ENCODE measurements at places on chromosomes 5 and 9. TPM values are rescaled to one million over a fixed set of nuclear protein-coding genes. Genes with fewer than 3 reads are reported as not detected.

OLFML2A gene
- total RNA-seq: 5.8 TPM

SPATA31E1 gene
- total RNA-seq: 0.09 TPM

GRCh38 chr5:151184316-151185042 is 26.9 kb upstream of the ANXA6 start:
- no peak overlapping the region for H3K27ac ChIP-seq
- no peak overlapping the region for H3K4me3 ChIP-seq
- peaks cover 3% of the 10 kb centered on the region for H3K4me1 ChIP-seq
- no peaks in the 10 kb centered on the region for H3K36me3 ChIP-seq

RIOK2 gene
- 42.2 TPM for total RNA-seq

LHX3 gene
- total RNA-seq: not detected

DNA sequence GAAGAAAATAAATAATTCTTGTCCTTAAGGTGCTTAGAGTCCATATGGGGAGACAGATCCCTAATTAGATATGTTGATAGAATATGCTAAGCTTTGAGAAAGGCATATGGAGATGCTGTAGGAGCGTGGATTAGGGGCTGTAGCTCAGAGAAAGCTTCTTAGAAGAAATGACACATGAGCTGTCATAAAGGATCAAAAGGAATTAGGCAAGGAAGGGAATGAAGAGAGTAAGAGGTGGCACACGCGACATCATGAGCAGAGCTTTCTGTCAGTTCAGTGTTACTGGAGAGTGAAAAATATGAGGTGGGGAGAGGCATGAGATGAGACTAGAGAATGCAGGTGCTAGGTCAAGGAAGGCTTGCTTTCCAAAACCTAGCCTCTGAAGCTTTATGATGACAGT is 118.6 kb downstream of the KIAA0825 start:
- no peaks in the 10 kb centered on the region for H3K4me1 ChIP-seq
- no peak overlapping the region for H3K27ac ChIP-seq
- H3K36me3 ChIP-seq: no peaks in the 10 kb centered on the region

- no peak overlapping the region for H3K4me3 ChIP-seq
- peaks cover 13% of the 10 kb centered on the region for H3K36me3 ChIP-seq
- H3K27ac ChIP-seq: no peak overlapping the region
- H3K4me1 ChIP-seq: no peaks in the 10 kb centered on the region
Observed at GRCh38 chr9:21872696-21873095, 70.3 kb downstream of the MTAP start.

- H3K27ac ChIP-seq: no peak overlapping the region
- no peak for DNase-seq
- H3K4me1 ChIP-seq: no peaks in the 10 kb centered on the region
- no peak overlapping the region for H3K4me3 ChIP-seq
- no peaks in the 10 kb centered on the region for H3K27me3 ChIP-seq
- no peaks in the 10 kb centered on the region for H3K36me3 ChIP-seq
Observed at GRCh38 chr5:118726891-118727290, 261.5 kb downstream of the DTWD2 start.

DNA sequence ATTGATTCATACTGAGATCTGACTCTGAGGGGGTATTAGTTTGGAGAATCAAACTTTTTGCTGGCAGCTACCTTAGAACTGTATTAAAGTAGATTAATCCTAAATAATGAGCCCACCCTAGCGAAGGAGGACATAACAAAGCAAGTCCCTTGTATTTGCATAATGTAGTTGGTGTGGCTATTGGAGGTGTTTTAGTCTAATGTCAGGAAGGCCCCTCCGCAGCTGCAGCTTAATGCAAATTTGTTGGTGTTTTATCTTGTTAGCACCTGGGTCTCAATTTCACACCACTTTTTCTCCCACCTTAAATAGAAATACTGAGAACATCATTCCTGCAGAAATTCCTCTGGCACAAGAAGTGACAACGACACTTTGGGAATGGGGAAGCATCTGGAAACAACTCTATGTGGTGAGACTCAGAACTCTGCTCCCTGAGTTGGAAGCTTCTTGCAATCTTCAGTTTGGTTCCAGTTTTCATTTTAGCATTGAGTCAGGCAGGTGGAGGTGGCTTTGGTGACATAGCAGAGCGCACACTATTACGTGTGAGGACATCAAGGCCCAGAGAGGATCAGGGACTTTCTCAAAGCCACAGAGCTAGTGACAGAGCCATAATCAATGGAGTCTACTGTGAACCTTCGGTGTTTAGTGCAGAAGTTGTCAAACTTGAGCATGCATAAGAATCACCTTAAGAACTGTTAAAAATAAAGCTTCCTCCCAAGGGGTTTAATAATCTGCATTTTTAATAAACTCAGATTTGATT is 33.9 kb downstream of the DOCK2 start:
- no peaks in the 10 kb centered on the region for H3K4me1 ChIP-seq
- H3K27me3 ChIP-seq: no peaks in the 10 kb centered on the region
- no peak for DNase-seq
- no peak overlapping the region for H3K4me3 ChIP-seq
